ENCODE measurements at places on chromosomes 2 and 18. TPM values are rescaled to one million over a fixed set of nuclear protein-coding genes. Genes with fewer than 3 reads are reported as not detected.

Gene SMCHD1
- total RNA-seq = 137 TPM

Gene PJVK
- total RNA-seq = 0.99 TPM

Gene OSR1
- not detected for total RNA-seq

- H3K4me3 ChIP-seq = no peak overlapping the region
- H3K27ac ChIP-seq = no peak overlapping the region
- H3K4me1 ChIP-seq = no peaks in the 10 kb centered on the region
- H3K27me3 ChIP-seq = peaks cover 6% of the 10 kb centered on the region
- no peaks in the 10 kb centered on the region for H3K36me3 ChIP-seq
Observed at GRCh38 chr2:187547353-187547979, 6.8 kb downstream of the TFPI start.

Gene EML6
- total RNA-seq = 1.3 TPM

All from activated CD8-positive, alpha-beta T cell treated with anti-CD3 and anti-CD28 coated beads, Interleukin-2, amount 10 ng/mL, durations not matched to agents 7 days and 5 days (primary cell).